Activated CD4-positive, alpha-beta memory T cell treated with anti-CD3 and anti-CD28 coated beads for 36 hours (primary cell): ENCODE measurements at places on chromosomes 3 and 15.

DNA sequence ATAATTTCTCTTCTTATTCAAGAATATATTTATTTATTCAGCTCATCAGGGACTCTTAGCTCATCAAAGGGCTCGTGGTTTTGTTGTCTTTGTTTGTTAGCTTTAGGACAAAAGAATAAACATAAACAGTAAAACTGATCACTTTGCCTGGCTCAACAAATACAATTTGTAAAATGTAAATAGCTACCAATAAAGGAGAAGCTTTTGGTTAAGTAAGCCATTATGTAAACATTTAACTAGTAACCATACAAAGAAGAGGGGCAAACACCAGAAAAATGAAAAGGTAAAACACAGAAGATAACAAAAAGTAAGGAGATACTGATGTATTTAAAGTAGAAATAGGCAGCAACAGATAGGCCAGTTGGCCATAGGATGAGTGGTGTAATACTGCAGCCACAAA is 761.7 kb downstream of the ROBO1 start:
- no peak for DNase-seq

DNA sequence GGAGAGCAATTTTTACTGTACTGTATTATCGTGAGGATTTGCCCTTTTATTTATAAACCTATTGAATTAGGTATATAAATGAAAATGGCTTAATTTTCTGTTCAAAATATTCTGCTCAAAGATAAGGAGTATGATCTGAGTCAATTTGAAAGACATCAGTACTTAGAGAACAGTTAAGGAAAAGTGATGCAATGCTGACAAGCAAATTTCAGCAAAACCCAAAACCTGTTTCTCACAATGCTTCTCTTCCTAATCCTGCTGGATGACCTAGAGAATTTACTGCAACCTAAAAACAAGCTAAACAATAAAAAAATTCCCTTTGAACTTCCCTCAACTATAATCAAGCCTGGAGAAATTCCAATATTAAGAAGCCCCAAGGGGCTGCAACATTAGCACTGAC is 82.7 kb downstream of the RFX7 start:
- DNase-seq, result no peak

GRCh38 chr3:136042608-136043221 is 77.2 kb downstream of the PPP2R3A start:
- no peak for DNase-seq

DNA sequence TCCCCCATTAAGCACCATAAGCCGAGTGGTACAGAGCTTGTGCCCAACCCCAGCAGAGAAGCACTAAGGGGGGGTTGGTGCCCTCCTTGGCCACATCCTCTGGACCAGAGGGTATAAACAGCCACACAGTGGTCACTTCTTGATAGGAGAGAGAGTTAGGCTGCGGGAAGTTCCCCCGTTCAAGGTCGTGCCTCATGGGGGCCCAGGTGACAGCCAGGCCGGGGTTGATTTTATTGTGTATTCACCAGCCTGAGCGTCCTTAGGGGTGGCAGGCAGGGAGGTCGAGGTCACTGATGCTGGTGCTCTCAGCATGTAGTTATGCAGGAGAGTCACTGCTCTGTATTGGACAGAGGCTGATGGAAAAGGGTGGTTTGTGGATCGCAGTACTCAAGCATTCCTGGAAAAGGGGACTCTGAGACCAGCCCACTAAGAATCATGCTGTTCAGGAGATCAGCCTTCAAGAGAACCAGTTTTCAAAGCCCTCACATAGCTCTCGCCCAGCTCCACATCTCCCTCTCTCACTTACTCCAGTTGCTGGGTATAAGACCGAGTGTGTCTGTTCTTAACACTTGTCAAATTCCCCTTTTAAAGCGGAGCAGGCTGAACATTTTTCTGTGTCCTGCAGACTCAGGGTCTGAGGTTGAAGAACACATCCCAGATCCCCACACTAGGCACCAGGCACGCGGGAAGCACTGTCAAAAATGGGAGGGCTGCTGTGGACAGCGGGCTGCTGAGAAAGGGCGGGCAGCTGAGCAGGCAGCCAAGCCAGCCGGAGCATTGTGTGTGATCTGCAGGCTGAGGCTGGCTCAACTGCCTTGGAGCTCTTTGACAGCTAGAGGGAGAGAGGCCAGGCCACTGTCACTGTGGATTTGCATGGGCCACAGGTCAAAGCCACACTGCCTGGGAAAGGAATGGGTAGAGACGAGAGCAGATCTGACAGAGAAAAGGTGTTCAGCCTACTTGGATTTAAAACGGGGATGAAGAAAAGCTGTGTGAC is 279.3 kb upstream of the LRRFIP2 start:
- no peak for DNase-seq

DNA sequence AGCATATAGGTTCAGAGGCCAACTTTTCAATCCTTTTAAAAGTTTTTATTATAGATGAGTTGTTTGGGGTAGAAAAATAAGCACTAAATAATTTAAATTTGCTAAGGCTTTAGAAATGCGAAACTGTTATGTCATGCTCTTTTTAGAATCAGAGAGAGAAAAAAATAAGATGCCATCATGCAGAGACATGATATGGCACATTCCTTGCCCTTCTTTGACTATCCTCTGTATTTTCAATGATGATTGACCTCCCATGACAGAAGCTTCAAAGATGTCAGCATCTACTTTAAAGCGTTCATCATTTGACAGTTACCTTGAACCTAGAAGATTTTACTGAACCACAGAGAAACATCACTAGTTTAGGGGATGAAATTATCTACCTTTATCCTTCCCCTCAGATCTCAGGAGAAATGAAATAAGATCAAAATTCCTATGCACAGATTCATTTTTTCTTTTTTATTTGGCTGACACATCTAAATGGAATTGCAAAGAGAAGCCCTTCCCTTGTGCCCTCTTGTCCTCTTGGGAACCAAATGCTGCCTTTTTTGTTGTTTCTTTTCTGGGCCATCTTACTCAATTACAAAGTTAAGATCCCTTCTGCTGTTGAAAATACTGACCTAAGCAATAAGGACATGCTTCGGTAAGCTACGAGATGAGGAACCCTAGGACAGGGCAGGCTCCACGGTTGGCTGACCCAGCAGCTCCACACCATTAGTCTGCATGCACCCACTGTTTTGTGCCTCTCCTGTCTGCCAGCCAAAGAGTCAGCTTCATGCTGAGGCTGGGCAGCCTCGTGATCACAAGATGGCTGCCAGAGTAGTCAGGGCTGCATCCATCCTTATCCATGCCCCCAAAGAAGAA is 289.7 kb upstream of the TPM1 start:
- no peak for DNase-seq

GRCh38 chr3:46215810-46216414 is 7.8 kb upstream of the CCR1 start:
- DNase-seq, result no peak

GRCh38 chr3:186308549-186308948 is 53.5 kb downstream of the DGKG start:
- DNase-seq, result no peak

GRCh38 chr3:11085093-11085840 is 69.0 kb upstream of the HRH1 start:
- no peak for DNase-seq

DNA sequence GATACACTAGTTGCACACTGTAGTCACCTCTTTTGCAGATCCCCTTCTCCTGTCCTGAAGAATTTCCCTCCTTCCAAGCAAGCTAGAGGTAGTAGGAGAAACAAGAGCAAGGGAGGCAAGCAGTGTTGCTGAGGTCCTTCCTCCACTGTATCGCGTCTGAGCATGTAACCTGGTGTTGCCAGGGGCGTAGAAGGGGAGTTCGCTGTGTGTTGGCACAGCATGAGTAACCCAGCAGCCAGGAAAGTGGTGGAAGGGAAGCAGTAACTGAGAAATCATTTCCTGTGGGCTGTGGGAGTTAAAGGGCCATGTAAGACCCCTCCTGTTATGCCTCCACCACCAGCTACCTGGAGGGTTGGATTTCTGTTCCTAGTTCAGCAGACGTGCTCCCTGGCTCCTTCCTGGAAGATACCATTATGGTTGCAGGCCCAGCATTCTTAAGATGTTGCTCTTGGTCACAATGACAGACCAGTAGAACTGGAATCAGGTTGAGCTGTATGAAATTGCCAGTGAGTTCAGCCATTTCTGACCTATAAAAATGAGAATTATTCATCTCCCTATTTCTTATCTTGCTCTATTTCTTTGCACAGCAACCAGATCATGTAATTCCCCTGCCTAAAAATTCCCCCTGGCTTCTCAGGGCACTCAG is 215.3 kb upstream of the TOPAZ1 start:
- no peak for DNase-seq

DNA sequence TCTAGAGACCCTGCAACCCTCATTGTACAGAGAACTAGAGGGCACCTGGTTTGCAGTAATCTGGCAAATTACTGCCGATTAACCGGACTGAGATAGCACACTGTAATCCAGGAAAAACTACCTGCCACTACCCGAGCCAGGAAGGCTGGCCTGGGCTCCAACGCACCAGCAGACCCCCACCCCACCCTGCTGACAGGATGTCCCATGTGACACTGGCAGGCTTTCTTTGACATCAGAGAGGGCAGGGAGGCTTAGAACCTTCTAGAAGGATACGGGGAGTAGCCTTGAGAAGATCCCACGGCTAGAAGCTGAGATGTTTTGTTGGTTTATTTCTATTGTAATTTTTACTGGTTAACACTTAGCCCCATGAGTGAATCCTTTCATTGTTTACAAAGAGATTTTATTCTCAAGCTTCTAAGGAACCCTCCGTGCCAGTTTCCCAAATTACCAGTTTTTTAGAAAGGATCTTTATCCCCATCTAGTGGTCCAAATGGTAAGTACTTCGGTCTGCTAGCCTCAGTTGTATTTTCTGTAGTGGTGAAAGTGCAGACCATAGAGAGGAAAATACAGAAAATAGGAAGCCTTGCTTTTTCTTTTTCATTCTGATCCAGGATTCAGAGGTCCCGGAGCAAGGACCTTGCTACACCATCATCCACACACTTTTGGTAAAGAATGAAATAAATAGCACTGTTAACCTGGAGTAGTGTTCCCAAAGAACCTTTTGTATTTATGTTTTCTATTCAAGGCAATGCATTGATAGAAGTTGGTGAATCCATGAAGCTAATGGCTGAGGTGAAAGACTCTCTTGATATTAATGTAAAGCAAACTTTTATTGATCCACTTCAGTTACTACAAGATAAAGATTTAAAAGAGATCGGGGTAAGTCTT is 81.9 kb upstream of the ADAMTSL3 start:
- no peak for DNase-seq

DNA sequence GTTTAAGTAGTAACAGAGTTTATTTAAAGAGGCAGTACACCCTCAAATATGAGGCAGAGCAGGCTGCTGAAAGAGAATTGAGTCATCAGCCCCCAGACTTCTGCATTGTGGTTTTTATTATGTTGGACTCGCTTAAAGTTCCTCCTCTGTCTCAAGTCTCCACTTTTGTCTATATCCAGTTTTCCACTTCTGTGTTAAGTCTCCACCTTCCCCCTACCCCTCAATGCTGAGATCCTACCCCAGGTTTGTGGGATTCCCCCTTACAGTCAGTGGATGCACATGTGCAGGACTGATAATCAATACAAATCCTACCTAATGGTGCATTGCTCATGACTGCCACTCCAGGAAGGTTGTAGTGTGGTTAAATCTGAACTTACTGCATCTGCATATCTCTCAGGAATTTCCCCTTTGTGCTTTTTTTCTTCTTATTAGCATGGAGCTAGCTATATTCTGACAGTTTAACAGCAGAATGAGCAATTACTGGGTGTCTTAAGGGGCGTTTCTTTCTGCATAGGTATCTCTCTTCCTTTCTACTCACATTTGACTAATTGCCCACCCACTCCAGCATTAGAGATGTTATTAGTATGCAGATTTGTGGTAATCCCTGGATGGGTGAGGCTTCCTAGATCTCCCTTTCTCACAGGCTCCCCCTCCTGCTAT is 11.9 kb upstream of the CD200R1L start:
- DNase-seq, result peak; percentile 32

DNA sequence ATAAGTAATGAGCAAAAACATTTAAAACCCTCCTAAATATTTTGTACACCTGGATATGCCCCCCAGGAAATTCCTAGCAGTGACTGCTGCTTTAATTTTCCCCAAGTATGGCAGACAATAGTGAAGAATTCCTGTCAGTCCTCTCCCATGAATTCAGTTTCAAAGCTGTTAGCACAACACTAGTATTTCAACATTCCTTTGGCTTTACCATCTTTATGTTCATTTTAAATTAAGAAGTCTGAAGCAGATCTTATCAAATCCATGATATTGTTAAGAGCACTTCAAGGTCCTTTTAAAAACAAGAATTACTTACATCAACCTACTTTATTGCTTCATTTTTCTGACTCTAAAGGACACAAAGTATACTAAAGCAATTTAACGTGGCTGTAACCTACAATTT is 28.8 kb upstream of the CDIN1 start:
- DNase-seq, result no peak

DNA sequence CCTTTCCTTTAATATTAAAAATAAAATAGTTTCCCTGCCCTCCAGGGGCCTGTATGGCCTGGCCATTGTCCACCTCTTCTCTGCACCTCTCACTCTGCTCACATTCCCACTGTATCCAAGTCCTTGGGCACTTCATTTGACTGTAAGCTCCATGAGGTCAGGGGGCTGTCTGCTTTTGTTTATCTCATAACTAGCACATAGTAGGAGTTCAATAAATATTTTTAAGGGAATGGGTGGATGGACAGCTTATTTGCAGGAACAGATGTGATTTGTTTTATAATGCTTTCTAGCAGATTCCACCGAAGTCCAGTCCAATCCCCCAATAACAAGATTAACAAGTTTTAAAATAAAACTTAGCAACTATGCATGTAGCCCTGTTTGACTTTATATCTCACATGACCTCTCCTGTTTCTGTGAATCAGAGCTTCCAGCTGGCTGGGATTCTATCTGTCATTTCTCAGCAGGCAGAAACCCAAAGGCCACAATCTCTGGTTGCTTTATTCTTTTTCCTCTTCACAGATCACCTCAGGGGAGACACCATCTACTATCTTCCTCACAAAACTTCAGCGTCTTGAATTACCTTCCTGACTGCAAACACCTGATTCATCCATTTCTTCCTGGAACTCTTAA is 123.0 kb upstream of the NR2F2 start:
- no peak for DNase-seq

- no peak for DNase-seq
Observed at GRCh38 chr3:171833789-171834460, 9.2 kb upstream of the TMEM212 start.
